ENCODE measurements at places on chromosomes 3 and 15. TPM values are rescaled to one million over a fixed set of nuclear protein-coding genes. Genes with fewer than 3 reads are reported as not detected.

DZIP1L gene
- 48.3 TPM for total RNA-seq

CCR1 gene
- total RNA-seq = 21.5 TPM

GCSAM gene
- total RNA-seq = 0.51 TPM

SLC12A1 gene
- total RNA-seq = 0.42 TPM

- no peak overlapping the region for H3K4me3 ChIP-seq
- peaks cover 2% of the 10 kb centered on the region for H3K4me1 ChIP-seq
- no peaks in the 10 kb centered on the region for H3K27me3 ChIP-seq
- H3K36me3 ChIP-seq = peaks cover 10% of the 10 kb centered on the region
- no peak for DNase-seq
Measured at GRCh38 chr15:90873998-90874605, 5.7 kb downstream of the FURIN start.

GRCh38 chr15:44414001-44414400, 13.4 kb upstream of the CTDSPL2 start:
- H3K27me3 ChIP-seq = no peaks in the 10 kb centered on the region
- no peaks in the 10 kb centered on the region for H3K4me1 ChIP-seq
- H3K27ac ChIP-seq = no peak overlapping the region
- H3K36me3 ChIP-seq = no peaks in the 10 kb centered on the region
- DNase-seq = no peak
- H3K4me3 ChIP-seq = no peak overlapping the region

Measured in aorta (tissue), 5 donors.